Activated T-cell treated with anti-CD3 and anti-CD28 coated beads, Interleukin-2, amount 50 U/mL, for 72 hours (primary cell): ENCODE measurements at places on chromosomes 1 and 21. TPM values are rescaled to one million over a fixed set of nuclear protein-coding genes. Genes with fewer than 3 reads are reported as not detected.
A peak's percentile ranks its signal among the peaks of the same experiment; 100 is the strongest.

DNA sequence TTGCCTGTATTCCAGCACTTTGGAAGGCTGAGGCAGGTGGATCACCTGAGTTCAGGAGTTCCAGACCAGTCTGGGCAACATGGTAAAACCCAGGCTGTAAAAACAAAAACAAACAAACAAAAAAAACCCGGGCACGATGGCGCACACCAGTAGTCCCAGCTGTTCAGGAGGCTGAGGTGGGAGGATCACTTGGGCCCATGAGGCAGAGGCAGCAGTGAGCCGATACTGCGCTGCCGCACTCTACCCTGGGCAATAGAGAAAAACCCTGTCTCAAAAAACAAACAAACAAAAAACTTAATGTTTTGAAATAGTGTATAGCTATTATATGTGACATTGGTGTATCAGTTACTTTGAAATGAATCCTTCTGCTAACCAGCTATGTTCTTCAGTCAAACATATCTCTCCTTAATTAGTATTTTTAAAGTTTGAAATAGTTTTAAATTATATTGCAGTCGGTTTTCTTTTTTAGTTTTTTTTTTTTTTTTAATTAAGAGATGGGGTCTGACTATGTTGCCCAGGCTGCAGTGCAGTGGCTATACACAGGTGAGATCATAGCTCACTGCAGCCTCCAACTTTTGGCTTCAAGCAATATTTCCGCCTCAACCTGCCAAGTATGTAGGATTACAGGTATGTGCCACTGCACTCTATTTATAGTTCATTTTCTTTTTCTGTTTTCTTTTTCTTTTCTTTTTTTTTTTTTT is 11.3 kb downstream of the SPEN start:
- DNase-seq: no peak

GRCh38 chr1:91529856-91530255 is 29.2 kb downstream of the CDC7 start:
- DNase-seq: no peak

DNA sequence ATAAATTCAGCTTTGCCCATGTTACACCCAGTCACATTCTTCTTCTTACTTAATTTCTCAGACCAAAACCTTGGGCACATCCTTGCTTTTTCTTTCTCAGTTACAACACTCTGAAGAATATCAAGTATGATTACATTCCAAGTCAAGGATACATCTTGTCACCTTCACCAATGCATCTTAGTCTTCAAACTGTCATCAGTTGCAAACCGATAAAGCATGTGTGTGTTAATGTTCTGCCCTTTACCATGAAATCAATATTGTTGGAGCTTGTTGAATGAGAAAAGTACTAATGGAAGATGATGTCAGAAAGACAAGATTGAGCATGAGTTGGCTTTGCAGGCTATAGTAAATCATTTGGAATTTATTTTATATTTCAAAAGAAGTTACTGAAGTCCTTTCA is 764.6 kb downstream of the NCAM2 start:
- DNase-seq: no peak

DNA sequence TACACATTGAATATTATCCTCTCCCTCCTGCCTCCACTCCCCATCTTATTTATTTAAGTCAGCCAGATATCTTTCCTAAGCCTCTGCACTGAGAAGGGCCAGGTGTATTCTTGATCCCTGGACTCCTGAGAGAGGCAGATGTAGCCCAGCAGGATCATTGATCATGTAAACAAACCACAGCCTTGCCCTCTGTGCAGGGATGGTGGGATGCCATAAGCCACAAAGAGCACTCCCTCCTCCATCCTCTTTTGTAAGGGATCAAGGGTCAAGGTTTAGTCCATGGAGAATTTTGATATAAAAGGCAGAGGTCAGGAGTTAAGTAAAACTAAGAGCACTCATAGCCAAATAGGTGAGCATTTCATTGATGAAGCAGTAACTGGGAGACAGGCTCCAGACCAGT is 17.3 kb downstream of the PHGDH start:
- no peak for DNase-seq

DNA sequence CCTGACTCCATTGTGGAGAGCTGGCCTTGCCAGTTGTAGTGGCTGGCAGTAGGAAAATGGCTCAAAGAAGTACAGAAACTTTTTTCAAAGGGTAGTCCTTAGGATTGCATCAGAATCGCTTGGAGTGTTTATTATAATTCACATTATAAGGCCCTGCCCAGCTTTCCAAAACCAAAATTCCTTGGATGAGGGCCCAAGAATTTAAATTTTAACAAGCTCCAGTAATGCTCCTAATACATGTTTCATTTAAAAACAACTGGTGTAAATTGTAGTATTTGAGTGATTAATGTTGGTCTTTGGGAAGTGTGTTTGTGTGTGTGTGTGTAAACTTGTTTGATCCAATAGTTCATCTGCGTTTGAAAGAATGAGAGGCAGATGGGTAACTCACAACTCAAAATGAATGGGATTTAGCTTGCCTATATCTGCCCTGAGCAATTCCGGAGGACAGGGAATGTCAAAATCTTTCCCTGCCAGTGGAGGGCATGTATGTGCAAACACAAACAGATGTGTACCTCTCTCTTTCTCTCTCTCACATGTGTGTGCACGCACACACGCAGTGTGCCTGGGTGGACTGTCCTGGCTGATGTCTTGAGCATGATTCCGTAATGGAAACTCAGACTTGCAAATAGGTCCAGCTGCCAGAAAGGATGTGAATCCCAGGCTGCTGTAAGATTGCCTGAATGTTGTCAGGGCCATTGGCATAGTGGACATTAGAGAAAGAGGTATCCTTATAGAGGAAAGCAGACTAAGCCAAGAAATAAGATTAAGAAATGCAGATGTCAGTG is 293.1 kb downstream of the LMX1A start:
- no peak for DNase-seq

DNA sequence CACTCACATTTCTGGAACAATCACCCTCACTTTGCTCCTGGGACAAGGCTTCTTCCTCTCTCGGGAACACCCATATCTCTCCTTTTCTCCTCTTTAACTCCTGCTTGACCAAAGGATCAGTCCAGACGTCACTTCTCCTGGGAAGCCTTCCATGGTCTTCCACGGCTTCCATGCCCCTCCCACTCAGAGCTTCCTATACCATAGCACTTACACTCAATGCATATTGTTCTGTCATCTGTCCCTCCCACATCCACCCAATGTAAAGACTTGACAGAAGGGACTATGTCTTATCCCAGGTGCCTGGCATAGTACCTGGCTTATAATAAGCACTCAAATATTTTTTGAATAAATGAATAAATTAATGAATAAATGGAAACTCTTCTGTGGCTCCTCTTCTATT is 28.2 kb downstream of the CD34 start:
- DNase-seq: no peak

GRCh38 chr1:27469334-27469733 is 20.6 kb downstream of the WASF2 start:
- no peak for DNase-seq

- peak; percentile 56 for DNase-seq
Observed at GRCh38 chr1:1943834-1944570, 24.9 kb upstream of the TMEM52 start.

DNA sequence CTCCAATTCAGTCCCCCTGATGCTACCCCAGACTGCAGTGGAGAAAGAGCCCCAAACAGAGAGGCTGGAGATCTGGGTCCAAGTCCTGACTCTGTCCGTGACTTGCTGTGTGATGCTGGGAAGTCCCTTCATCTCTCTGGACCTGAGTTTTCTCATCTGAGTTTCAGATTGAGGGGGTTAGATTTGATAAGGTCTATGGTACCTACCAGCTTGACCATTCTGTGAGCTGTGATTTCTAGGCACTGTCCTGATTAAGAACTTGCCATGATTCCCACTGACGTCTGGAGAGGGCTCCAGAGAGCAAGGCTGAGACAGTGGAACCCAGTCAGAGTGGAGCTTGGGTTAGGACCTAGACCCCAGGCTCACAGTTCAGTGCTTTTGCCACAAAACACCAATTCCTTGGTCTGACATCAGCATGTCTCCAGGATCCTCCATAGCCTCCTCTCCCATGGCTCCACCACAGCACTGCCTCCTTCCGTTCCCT is 43.8 kb upstream of the DMBX1 start:
- no peak for DNase-seq

DNA sequence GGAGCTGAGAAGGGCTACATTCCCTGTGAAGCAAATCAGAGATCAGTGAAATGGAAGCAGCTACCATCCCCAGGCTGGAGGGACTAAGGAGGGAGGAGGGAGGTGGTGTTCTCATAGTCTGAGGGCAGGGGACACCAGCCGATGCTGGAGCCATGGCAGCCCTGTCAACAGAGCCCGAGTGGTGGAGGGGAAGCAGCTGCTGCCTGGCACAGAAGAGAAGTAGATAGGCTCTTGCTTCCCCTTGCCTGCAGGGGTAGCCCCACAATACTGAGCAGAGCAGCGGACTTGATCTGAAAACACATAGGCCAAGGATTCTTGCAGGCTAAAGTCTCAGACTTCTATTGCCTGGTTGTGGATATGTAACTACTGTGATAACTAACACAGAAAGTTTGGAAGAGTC is 255.1 kb downstream of the FGGY start:
- DNase-seq: no peak

- no peak for DNase-seq
Observed at GRCh38 chr1:67802565-67802964, 30.7 kb downstream of the GNG12 start.

- DNase-seq: no peak
Observed at GRCh38 chr21:14318578-14318977, 64.4 kb downstream of the HSPA13 start.

Gene MPL
- total RNA-seq: not detected

Gene AK5
- total RNA-seq: 4.4 TPM

Gene PUM1
- 104 TPM for total RNA-seq
